Karpas-422 (cell line): ENCODE measurements at places on chromosomes 7 and 10. TPM values are rescaled to one million over a fixed set of nuclear protein-coding genes. Genes with fewer than 3 reads are reported as not detected.

AKR1C4 gene
- total RNA-seq = not detected in 2 replicates

ATP6V1F gene
- total RNA-seq = 184 and 208 TPM in 2 replicates

TFPI2 gene
- not detected in 2 replicates for total RNA-seq

HHEX gene
- total RNA-seq = 71.7 and 84.2 TPM in 2 replicates

FAM237B gene
- not detected in 2 replicates for total RNA-seq

CCDC7 gene
- 8.9 and 19.7 TPM in 2 replicates for total RNA-seq

LRRTM3 gene
- not detected in 2 replicates for total RNA-seq

TMEM176A gene
- total RNA-seq = not detected in 2 replicates

NPC1L1 gene
- not detected in 2 replicates for total RNA-seq

VSTM4 gene
- total RNA-seq = not detected in 2 replicates

DYDC2 gene
- total RNA-seq = 0.37 TPM in 1 of 2 replicates, not detected in the other

PRSS37 gene
- not detected in 2 replicates for total RNA-seq

GRID2IP gene
- not detected in 2 replicates for total RNA-seq

TMEM176B gene
- not detected in 2 replicates for total RNA-seq

OGDHL gene
- 0.75 and 1.8 TPM in 2 replicates for total RNA-seq

AMZ1 gene
- not detected in 2 replicates for total RNA-seq

UNCX gene
- not detected in 2 replicates for total RNA-seq

LRRN3 gene
- total RNA-seq = not detected in 2 replicates

TAS2R5 gene
- total RNA-seq = 0.90 and 2.5 TPM in 2 replicates

BAMBI gene
- not detected in 2 replicates for total RNA-seq

UPK3B gene
- 0.26 TPM in 1 of 2 replicates, not detected in the other for total RNA-seq

TMEM196 gene
- total RNA-seq = not detected in 2 replicates

TAF6 gene
- 30.6 and 34.3 TPM in 2 replicates for total RNA-seq

ASB15 gene
- total RNA-seq = 0.04 TPM in 1 of 2 replicates, not detected in the other

BMPR1A gene
- 2.2 and 3.2 TPM in 2 replicates for total RNA-seq

LFNG gene
- 0.07 and 0.19 TPM in 2 replicates for total RNA-seq

SNX10 gene
- total RNA-seq = 4.9 and 24.2 TPM in 2 replicates

RNLS gene
- total RNA-seq = not detected in 2 replicates

C10orf143 gene
- 0.75 and 3.9 TPM in 2 replicates for total RNA-seq

PON3 gene
- not detected in 2 replicates for total RNA-seq
